Foreskin keratinocyte (primary cell): ENCODE measurements at places on chromosomes 12 and 14.
A peak's percentile ranks its signal among the peaks of the same experiment; 100 is the strongest.

DNA sequence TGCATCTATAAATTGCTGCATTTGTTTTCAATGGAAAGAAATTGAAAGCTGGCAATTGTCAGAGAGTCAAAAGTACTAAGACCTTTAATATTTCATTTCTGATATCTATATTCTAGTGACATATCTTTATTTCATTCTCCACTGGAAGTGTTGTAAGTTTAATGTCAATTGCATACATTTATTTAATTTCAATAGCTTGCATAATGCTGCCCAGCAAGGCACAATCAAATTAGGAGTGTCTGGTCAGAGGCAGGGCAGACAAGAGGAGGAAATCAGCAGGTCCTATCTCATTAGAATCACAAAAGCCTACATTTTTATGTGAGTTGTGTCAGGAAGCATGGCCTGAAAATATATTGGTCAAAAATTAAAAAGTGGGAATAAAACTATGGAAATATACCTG, 112.9 kb downstream of the TMEM132D start:
- DNase-seq, result no peak

DNA sequence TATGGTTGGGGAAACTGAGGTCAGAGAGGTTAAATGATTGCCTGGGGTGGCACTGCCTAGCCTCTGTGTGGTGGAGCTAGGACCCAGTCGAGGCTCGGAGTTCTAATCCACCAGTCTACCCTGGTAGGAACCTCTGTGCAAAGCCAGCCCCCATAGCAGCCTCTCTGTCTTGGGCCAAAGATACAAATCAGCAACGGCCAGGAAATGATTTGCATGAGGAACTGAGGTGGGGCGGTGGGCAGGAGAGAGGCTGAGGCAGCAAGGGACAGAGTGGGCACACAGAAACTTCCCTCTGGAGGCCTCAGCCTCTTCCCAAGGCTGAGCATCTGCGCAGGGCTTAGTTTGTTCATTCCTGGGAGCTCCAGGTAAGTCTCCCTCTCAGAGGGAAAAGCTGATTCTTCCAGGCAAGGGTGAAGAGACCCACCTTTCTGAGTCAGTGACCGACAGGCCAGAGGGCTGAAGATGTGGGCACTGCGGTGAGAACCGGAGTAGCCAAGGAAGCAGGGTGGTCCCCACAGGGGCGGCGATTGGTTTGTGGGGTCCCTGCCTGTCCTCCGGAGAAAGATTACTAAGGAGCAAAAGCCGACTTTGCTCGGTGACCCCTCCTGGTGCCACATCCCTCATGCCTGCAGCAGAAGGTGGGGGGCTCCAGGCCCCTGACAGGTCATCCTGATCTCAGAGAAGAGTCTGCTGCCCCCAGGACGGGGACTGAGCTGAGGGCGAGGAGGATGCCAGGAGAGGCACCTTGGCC, 134.6 kb downstream of the CACNA1C start:
- DNase-seq, result no peak

DNA sequence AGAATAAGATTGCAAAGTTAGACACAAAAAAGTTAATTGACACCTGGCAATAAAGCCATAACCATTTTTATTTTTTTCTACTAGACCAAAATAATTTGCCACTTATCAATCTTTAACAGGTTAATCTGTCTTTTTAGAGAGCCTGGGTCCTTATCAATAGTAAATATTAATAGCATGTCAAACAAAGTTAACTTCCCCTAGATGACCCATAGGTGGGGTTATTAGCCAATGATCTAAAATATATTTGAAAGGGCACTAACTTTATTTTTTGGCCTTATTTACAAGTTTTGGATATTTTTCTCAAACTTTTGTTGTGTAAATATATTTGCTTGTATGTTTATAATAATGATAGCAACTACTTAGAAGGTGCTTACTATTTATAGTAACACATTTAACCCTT, 3.9 kb downstream of the ANKRD33 start:
- no peak for DNase-seq

GRCh38 chr12:131115766-131116467, 162.2 kb downstream of the ADGRD1 start:
- no peak for DNase-seq

GRCh38 chr12:77070800-77071449, 5.6 kb upstream of the E2F7 start:
- DNase-seq, result no peak

GRCh38 chr14:55194656-55195355, 3.4 kb upstream of the DLGAP5 start:
- no peak for DNase-seq

- no peak for DNase-seq
Measured at GRCh38 chr14:34103176-34103575, 152.3 kb upstream of the EGLN3 start.

DNA sequence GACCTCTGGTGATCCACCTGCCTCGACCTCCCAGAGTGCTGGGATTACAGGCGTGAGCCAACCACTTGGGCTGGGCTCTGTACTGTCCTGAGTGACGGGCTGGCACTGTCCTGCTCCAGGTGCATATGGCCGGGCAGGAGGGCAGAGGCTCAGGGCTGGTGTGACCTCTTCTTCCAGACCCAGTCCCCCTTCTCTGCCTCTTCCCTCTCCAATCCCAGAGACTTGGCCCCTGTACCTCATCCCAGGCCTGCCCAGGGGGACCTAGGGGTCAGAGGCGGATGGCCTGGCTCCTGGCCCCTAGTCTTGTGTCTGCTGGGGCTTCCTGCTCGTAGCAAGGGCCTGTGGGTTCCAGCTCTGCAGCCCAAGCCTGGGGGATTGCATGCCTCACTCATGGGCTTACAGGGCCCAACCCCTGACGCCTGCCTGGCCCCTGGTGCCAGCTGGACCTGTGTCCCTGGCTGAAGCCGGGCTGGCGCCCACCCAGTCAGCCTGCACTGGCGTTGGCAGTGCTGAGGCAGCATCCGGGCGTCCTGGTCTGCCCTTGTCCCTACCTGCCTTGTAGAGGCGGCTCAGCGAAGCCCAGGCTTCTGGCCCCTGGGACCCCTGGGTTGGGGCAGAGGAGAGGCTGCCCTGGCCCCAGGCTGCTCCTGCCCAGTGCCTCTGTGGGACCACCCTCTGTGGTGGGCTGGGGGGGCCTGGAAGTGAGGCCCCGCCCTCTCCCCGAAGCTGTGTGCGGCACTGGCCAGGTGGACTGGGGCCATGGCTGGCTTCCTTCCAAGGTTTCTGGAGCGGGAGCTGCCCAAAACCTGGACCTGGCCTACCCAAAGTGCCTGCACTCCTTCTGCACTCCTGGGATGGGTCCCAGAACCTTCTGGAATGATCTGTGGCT, 4.3 kb downstream of the TEDC1 start:
- DNase-seq, result no peak

DNA sequence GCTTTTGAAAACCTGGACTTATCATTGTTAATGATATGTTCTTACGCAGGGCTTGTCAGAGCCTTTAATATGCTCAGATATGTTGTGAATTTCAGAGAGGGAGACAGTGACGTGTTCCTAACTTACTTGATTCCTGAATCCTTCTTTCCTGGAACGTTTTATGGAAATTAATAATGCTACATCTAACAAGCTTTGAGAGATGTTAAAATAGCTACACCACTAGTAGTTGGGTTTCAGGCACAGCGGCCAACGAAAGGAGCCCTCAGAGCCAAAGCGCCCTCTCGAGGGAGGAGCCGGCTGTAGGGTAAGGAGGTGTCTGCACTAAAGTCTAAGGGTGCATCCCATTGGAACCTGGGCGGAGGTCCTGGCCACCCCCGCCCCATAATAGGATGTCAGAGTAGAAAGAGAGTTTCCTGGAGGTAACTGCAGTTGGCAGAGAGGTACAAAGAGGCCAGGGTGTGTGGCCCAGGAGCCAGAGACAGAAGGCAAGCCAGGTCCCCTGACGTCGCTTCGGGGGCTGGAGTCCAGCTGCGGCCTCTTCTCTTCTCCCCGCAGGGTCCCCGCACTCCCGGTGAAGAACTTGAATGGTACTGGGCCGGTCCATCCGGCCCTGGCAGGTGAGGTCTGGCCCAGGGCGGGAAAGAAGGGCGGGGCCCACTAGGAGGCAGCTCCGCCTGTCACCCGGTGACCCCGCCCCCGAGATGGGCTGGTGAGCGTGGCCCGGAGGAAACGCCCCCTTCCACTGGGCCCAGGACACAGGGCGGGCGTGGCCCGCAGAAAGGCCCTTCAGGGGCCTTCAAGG, 36.3 kb downstream of the DTX1 start:
- DNase-seq, result no peak

DNA sequence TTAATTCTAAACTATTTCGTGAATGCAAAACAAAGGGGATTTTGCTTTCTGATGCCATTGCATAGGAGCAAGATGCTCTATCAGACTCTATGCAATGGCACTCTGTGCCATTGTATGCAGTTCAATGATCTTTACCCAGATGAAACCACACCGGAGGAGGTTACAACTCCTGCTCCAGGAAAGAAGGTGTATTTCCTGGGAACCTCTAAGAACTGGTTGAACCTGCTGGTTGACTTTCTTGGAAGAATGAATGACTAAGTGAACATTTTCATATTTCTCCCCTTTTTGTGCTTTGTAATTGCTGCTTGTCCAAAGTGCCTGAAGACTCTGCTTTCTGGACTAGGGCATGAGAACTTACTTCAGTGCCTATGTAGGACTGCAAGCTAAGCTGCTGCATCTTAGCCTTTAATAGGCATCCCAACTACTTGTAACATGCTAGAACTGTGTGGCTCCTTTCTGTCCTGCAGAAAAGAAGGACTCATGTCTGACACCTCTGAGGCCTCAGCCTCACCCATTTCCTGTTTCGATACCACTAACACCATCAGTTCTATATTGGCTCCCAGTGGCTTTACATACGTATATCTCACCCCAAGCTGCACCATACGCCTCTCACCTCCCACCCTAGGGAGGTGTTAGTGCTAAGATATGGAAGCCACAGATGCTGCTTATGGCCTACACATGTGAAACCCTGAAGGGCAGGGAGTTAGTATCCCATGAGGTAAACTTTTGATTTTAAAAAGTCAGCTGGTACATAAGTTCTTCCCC, 193.5 kb upstream of the CNOT2 start:
- DNase-seq, result peak; percentile 77

GRCh38 chr12:43349863-43350262, 202.1 kb downstream of the ADAMTS20 start:
- DNase-seq, result peak; percentile 17

DNA sequence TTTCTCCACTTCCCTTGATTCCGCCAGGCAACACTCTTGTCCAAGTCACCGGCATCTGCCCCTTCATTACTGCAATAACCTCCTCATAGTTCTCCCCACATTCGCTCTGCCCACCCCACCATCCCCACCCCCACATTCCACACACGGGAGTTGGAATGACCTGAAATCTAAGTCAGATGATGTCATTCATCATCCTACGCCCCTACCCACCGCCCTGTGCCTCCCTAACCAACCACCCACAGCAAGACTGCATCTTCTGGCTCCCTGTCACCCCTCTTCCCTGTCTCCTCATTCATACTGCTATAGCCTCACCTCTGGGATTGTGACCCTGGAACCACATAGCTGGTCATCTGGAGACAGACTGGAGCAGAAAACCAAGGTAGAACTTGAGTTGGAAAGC, 7.9 kb upstream of the PWP1 start:
- DNase-seq, result no peak

DNA sequence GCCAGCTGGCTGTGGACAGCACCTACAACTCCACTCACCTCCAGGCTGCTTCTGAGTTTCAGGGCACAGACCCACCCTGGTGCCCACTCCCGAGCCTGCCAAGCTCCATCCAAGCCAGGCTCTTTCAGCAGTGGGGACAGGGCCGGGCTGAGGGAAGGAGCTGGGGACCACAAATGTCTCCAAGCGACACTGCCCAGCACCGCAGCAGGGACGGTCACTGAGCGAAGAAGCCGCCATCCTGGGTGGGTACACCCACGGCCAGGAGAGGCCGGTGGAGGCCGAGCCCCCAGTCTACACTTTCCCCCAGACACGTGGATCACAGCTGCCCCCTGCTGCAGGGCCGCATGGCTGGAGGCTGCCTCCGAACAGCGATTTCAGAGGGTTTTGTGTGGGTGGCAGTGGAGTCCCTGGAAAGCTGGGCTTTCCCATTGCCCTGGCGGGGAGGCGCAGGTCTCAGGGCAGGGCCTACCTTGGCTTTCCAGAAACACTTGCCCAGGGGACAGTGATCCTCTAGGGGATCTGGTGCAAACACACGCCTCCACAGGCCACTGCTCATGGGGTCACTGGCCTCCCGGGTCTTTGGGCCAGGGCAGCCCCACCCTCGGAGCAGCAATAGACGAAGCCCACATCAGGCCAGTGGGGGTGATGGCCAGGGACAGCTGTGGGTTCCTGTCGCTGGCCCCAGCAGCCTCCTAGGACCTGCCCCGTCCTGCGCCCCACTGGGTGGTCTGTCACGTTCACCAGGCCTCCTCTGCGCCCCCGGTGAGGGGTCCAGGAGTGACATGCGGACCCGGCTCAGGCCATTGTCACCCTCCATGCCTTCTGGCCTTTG, 1.2 kb upstream of the GPR132 start:
- no peak for DNase-seq
